Midbrain (tissue), 1 donor: ENCODE measurements at places on chromosomes 11 and 22.

DNA sequence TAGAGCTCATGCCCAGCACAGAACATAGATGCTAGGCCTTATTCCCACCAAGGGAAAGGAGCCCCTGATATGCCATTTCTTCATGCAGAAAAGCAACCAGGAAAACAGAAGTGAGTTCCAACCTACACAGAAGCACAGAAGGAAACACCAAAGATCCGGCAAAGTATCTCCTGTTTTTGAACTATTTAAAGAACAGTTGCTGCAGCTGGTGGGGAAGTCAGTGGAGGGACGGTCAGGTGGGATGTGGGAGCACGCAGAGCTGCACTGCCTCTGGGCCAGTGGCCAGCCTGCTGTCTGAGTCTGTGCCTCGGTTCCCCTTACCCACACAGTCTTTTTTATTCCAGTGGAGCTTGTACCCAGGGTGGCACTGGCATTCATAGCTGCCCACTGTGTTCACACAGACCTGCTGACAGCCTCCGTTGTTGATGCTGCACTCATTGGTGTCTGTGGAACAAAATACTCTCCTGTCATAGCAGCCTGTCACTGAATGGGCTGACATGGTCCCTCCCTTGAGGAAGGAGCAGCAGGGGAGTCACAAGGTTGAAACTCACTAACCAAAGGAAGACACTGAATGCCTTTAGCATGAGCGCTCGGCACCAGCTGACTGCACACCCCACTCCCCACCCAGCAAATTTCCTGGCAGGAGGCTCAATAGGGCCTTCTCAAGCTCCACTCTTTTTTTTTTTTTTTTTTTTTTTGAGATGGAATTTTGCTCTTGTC lies 37.9 kb downstream of the SCUBE2 start:
- DNase-seq: peak; percentile 7

GRCh38 chr11:30381879-30382278 lies 59.0 kb downstream of the ARL14EP start:
- no peak for DNase-seq

- DNase-seq: no peak
Observed at GRCh38 chr22:37806409-37807333, 1.1 kb upstream of the GCAT start.

DNA sequence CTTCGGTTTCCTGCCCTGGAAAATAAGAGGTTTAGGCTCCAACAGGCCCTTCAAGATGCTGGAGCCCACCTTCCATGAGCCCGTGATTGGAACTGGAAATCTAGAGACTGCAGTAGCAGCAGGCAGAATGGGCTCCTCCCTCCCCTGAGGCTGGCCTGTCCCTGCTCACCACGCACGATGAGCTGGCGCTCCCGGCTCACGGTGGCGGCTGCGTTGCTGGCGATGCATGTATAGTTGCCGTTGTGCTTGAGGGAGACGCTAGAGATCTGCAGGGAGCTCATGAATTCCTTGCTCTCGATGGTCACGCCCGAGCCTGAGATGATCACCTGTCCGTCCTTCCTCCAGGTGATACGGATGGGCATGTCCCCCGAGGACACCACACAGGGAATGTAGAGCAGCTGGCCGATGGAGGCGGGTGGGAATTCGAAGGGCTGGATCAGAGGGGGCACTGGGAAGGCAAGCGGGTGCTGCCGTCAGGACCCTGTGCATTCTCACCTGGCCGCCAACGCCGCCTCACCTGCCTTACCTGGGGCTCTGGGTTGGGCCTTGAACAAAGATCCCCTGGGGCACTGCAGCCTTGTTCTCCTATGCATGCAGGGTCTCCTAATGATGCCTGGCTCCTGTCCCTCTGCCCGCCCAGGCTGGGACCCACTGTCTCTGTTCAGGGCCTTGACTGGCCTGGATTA lies 177.8 kb downstream of the CEP164 start:
- no peak for DNase-seq

- no peak for DNase-seq
Observed at GRCh38 chr11:69238573-69239351, 55.2 kb upstream of the MYEOV start.

DNA sequence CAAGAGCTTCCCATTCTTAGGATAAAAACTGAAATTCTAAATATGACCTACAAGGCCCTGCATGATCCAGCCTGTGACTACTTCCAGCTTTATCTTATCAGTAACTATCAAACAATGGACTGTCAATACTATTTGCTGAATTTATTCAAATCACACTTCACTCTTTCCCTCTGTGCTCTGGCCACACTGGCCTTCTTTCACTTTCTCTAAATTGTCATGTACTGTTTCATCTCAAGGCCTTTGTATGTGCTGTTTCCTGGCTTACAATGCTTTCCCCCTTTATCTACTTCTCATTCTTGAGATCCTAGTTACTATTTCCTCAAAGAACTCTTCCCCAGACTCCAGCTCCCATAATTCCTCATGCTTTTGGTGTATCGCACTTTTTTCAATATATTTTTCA lies 5.6 kb downstream of the TIMM10B start:
- no peak for DNase-seq

- DNase-seq: no peak
Observed at GRCh38 chr11:96316869-96317268, 26.1 kb downstream of the MAML2 start.

- no peak for DNase-seq
Observed at GRCh38 chr11:94727819-94728218, 40.3 kb upstream of the AMOTL1 start.

- DNase-seq: no peak
Observed at GRCh38 chr22:49186762-49187161, 640.9 kb downstream of the BRD1 start.

DNA sequence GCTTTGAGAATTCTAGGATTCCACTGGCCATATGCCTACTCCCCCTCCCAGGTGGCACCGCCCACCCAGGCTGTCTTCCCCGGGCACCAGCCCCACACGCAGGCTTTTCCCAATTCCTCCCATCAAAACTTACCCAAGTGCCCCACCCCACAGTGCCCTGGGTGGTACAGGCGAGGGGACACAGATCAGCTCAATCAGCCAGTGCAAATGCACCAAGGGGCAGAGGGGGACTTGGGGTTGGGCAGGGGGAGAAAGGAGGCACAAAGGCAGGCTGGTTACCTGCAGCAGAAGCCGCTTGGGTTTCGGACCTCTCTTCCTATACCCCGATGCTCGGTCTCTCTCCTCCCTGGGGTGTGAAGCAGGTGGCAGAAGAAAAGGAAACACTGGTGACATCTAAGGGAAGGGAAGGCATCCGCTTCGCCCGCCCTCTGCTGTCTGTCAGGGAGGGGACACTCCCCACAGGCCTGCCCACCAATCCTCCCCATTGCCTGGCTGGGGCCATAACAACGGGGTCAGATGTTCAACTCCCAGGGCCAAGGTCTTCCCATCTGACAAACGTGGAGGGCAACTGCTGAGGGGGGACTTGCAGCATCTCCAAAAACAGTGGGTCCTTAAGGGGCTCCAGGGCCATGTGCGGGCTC lies 14.0 kb downstream of the CBX7 start:
- DNase-seq: no peak

- peak; percentile 11 for DNase-seq
Observed at GRCh38 chr22:29871684-29872083, 11.3 kb upstream of the MTMR3 start.

GRCh38 chr11:6995703-6996102 lies 24.4 kb downstream of the ZNF214 start:
- no peak for DNase-seq

GRCh38 chr22:27518531-27519340 lies 282.8 kb downstream of the MN1 start:
- no peak for DNase-seq

DNA sequence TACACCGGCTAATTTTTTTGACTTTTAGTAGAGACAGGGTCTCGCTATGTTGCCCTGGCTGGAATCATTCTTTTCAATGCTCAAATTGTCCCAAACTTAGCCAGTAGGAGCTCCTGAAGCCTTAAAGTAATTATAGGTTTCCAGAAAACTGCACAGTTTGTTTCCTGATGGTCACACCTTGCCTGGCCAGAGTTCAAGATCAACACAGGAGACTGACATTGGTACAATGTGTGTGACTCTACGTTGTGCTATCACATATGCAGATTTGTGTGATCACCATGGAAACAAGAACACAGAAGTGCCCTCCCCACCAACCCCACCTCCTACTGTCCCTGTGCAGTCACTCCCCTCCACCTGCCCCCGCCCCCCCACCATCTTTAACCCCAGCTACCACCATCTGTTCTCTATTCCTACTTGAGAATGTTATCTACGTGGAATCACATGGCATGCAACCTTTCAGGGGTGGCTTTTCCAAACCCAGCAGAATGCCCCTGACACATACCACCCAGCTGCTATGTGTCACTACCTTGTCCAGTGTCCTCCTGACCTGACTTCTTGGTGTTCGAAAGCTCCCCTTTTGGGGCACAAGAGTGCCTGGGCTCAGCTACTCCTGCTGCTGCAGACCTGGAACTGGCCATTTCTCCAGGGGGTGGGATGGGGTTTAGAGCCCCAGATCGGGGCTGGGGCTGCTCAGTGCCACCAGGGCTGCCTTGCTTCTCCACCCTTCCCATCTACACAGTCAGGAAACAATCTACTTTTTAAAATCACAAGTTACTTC lies 6.1 kb upstream of the NAP1L4 start:
- DNase-seq: no peak

DNA sequence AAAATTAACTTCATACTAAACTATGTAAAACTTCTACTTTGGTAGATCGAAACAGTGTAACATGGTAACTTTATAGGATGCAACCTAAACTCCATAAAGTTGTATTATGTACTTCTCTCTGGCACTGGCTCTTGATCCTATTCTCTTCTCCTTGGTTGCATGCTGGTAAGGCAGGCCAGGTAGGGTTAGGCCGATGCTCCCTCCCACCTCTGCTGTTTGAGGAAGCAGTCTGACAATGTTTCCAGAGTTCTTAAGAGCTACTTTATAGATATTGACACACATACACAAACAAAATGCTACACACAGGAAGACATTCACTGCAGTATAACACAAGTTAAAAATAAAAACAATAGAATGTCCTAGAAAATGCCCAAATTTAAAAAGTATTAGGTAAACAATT lies 22.5 kb downstream of the CTSC start:
- DNase-seq: no peak

- no peak for DNase-seq
Observed at GRCh38 chr11:34148504-34149165, 43.2 kb downstream of the NAT10 start.

- peak; percentile 49 for DNase-seq
Observed at GRCh38 chr11:43459246-43459645, 100.5 kb downstream of the TTC17 start.
